Stimulated activated CD8-positive, alpha-beta memory T cell treated with anti-CD3 and anti-CD28 coated beads, Interleukin-2, amount 100 ng/mL, for 1 hour (primary cell): ENCODE measurements at places on chromosomes 7 and 10.

- no peak for DNase-seq
Observed at GRCh38 chr7:73905360-73905759, 44.4 kb downstream of the TMEM270 start.

DNA sequence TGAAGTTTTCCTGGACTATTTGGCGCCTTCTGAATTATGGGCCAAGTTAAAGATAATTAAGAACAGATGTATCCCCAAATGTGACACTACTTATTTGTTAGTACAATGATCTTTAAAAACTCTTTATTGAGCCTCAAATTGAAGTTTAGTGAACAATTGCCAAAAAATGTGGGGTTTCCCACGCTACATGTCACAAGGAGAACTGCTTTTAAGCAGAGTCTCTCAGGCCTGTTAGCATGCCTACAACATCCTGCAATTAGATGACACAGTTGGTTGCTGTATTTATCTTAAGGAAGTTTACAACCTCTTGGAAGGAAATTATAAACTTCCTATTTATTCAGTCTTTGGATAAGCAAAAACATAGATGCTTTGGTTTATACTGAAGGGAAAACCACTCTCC lies 733.0 kb downstream of the TNS3 start:
- DNase-seq: no peak

DNA sequence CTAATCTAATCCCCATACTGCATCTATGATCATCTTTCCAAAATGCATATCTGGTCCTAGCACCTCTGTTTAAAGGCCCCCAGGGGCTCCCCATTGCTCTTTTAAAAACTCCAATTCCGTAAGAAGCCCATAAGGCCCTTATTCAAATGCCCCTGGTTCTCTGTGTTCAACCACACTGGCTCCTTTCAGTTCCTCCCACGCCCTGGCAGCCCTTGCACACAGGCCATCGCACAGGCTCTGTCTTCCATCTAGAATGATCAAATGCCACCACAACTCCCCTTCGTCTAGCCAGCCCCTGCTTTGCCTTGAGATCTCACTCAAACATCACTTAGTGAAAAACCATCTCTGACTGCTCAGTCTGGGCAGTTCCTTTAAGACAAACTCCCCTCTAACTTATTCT lies 112.9 kb upstream of the LYZL2 start:
- DNase-seq: no peak

- no peak for DNase-seq
Observed at GRCh38 chr10:129483430-129484010, 16.5 kb downstream of the MGMT start.

DNA sequence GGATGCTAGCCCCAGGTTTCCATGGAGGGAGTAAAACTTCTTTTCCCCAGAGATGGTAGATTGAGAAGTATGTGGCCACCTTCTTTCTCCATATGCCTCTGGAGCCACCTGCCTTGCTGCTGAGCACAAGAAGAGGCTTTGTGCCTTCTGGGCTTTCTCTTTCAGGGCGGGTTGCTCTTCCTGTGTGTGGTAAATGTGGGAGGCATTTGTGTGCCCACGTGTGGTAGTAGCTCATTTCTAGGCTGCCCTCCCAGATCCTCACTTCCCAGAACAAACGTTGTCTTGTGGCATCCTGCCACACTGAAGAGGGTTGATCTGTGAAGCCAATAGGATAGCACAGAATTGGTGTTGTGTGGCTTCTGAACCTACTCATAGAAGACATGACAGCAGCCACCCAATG lies 342.0 kb upstream of the PODXL start:
- no peak for DNase-seq

- DNase-seq: no peak
Observed at GRCh38 chr10:62194924-62195674, 73.5 kb downstream of the RTKN2 start.

DNA sequence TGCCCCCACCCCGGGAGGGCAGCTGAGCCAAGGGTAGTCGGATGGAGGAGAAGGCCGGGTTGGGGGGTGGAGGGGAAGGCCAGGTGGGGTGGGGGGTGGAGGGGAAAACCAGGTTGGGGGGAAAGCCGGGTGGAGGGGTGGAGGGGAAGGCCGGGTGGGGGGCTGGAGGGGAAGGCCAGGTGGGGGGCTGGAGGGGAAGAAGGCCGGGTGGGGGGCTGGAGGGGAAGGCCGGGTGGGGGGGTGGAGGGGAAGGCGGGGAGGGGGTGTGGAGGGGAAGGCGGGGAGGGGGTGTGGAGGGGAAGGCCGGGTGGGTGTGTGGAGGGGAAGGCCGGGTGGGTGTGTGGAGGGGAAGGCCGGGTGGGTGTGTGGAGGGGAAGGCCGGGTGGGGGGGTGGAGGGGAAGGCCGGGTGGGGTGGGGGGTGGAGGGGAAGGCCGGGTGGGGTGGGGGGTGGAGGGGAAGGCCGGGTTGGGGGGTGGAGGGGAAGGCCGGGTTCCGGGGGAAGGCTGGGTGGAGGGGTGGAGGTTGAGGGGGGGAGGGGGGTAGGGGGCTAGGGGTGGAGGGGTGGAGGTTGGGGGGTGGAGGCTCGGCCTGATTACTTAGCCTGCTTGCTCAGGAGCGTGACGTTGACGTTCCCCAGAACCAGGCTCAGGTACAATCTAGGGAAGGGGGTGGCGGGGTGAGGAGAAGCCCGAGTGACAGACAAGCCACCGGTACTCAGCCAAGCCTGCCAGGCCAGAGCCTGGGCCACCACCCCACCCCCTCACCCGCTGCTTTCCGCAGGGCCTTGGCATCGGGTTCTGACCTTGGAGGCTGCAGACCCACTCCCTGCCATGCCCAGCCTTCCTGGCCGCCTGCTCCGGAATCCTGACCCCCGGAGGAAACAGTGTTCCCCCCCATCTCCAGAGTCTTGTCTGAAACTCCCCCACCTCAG lies 5.6 kb downstream of the TMEM120A start:
- no peak for DNase-seq

DNA sequence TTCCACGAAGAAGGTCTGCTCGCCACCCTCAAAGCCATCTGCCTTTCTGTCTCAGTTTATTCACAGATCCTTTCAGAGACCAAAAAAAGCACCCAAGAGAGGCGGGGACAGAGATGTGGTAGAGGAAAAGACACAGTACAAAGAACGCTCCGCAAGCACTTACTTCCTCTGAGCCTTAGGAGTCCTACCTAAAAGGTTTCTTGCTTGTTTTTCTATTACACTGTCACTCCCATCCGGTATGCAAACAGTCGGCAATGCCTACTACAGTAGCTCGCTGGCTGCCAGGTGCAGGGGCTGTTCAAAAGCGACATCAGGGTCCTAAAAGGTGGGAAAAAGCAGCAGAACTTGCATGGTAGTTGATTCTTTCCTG lies 816 bp downstream of the TECPR1 start:
- DNase-seq: no peak

DNA sequence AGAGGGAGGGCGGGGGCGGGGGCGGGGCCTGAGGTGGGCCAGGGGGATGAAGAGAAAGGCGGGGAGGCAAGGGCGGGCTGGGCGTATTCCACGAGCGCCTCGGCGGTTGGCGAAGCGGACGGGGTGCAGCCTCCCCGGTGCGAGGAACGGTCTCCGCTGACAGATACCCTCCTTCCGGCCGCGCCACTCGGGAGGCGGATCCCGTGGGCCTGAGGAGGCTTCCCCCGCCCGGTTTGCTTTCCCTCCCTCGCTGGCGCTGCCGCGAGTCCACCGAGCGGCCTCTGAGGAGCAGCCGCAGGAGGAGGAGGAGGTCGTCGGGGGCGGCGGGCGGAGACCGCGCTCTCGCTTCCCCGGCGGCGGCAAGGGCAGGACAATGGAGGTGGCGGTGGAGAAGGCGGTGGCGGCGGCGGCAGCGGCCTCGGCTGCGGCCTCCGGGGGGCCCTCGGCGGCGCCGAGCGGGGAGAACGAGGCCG lies at the start of gene TRIM24:
TRIM24 (plus strand) TSS at position 84 of the 473 bp plus-strand sequence; CDS start at position 374, 290 bp downstream.
- DNase-seq: no peak
